Left renal pelvis (tissue), 4 donors: ENCODE measurements at places on chromosomes 11 and 22.

GRCh38 chr22:17501679-17502285 is 61.5 kb upstream of the SLC25A18 start:
- DNase-seq: peak; percentile 39

DNA sequence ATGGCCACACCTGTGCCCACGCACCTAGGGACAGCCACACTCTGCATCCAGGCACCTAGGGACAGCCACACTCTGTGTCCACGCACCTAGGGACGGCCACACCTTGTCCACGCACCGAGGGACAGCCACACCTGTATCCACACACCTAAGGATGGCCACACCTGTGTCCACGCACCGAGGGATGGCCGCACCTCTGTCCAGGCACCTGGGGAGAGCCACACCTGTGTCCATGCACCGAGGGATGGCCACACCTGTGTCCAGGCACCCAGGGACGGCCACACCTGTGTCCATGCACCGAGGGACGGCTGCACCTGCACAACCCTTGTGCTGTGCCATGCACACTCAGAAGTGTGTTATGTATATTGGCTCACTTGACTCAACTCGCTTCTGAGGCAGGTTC is 10.8 kb downstream of the OVOL1 start:
- no peak for DNase-seq

GRCh38 chr22:35456757-35457156 is 56.8 kb downstream of the MCM5 start:
- no peak for DNase-seq

- no peak for DNase-seq
These were observed 37.7 kb downstream of the POLD3 start for GRCh38 chr11:74630043-74630442.

DNA sequence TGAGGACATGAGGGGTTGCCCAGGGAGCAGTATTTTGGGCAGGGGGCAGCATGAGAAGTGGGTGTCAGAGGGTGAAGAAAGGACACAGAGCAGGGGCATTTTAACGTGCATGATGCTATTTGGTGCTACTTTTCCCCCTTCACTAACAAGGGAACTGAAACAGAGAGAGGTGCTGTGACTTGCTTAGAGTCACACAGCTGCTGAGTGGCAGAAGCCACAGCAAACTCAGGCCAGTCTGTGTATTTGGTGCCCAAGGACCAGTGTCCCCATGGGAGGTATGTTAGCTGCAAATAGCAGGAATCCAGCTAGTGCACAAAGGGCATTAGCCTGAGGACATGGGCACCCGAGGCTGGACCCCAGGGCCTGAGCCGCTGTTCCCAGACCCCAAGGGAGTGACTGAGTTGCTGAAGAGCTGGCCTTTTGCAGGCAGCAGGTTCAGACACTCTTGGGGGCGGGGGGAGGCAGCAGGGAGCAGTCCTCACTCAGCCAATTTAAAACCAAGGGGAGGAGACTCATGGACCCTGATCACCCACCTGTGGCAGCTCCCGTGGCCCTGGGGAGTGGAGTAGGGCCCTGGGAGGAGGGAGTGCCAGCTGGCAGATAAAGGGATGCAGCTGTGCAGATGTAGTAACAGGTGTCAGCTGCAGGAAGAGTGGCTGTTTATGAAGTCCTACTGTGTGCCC is 14.6 kb downstream of the PARVG start:
- no peak for DNase-seq

GRCh38 chr11:110492321-110492685 is 62.6 kb downstream of the FDX1 start:
- no peak for DNase-seq

GRCh38 chr11:114237321-114238280 is 58.6 kb upstream of the NNMT start:
- DNase-seq: no peak

DNA sequence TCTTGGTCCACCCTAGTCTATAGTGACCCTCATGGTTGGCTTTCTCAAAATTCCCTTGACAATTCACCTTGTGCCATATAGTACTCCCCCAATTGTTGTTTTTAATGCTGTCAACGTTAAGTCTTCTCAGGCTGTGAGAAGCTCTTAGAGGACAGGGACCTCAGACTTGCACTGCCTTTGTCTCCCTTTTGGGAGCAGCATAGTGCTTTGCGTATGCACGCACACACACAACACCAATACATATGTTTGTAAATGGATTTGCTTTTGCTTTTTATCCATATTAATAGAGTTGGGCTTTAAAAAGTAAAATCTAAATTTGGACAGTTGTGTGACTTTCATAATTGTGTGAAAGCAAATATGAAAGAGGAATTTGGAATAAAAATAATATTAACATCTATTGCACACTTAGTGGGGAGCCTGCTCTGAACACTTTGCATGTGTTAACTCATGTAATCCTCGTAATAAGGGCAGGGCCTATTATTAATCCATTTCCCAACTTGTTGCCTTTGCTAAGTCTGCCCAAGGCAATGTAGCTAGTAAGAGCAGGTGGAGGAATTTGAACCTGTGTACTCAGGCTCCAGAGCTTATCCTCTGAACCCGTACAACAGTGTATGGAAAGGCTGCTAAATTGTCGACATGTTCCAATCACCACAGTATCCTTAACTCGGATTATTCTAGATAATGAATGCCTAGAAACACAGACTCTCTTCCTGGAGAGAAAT is 257.7 kb upstream of the NARS2 start:
- no peak for DNase-seq

DNA sequence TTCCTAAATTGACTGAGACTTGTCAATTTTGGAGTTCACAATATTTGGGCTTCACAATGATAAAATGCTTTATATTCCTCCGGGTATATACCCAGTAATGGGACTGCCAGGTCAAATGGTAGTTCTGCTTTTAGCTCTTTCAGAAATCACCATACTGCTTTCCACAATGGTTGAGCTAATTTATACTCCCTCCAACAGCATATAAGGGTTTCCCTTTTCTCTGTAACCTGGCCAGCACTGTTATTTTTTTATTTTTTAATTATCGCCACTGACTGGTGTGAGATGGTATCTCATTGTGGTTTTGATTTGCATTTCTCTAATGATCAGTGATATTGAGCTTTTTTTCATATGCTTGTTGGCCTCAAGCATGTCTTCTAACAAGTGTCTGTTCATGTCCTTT is 21.8 kb downstream of the NARS2 start:
- no peak for DNase-seq

DNA sequence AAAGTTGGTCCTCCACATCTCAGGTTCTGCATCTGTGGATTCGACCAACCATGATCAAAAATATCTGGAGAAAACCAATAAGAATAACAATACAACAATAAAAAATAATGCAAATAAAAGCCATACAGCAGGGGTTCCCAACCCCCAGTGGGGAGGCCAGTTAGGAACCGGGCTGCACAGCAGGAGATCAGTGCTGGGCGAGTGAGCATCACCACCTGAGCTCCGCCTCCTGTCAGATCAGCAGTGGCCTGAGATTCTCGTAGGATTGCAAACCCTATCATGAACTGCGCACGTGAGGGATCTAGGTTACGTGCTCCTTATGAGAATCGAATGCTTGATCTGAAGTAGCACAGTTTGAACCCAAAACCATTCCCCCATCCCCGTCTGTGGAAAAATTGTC is 25.4 kb upstream of the MYO18B start:
- no peak for DNase-seq

- no peak for DNase-seq
These were observed 37.6 kb upstream of the MTNR1B start for GRCh38 chr11:92931746-92932422.

DNA sequence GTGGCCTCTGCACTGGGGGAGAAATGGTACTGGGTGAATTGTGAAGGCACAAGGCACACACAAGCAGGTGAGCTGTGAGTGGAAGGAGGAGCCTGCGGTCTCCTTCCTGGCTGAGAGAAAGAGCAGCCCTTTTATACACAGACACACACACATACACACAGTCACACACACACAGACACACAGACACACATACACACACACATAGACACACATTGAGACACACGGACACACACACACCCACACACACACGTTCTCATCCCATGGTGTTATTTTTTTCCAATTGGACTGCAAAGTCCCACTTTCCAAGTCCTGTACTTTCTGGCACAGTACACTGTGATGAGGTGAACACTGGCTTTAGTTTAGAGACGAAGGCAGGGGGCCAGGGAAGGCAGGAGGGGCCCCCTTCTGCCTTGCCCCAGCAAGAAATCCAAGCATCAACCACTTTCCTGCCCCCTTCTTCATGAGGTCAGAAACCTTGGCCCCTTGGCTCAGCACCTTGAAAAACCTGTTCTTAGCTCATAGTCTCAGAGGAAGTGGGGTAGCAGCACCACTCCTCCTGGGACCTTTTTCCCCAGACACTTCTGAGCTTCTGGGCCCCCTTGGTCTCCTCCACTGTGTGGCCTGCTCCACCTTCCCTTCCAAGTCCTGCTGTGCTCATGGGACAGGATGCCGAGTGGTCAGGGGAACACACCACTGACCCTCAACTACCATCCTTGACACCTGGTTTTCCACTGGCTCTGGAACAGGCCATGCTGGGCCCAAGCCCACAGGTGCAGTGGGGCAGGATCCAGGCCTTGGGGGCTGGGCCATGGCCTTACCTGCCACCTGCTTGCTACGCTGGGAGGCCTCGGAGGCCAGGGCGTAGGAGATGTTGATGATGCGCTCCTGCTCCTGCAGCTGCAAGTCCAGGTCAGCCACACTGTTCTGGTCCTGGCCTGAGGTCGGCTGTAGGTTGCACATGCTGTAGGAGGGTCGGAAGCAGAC is 43.8 kb downstream of the C11orf58 start:
- DNase-seq: no peak
